ENCODE measurements at places on chromosomes 4 and X.

DNA sequence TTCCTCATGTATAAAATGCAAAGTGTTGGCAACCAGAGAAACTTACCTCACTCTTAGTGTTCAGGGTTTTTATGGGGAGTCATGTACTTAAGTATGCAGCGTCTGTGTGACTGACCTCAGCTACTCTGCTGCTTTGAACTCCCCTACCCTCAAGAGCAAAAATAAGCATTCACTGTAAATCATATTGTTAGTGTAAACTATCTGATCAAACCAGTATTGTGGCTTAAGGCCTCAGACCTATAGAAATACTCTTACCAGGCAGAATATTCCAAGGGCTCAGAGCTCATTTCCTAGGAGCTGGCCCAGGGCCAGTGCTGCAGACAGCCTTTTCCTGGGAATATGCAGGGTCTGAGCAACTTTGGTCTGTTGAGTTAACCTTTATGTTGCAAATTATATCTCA is 453.1 kb downstream of the CCSER1 start:
- DNase-seq, result no peak

GRCh38 chr4:26878794-26879391 is 18.3 kb downstream of the STIM2 start:
- no peak for DNase-seq

- DNase-seq, result no peak
These were observed 10.3 kb upstream of the CENPU start for GRCh38 chr4:184744236-184744635.

DNA sequence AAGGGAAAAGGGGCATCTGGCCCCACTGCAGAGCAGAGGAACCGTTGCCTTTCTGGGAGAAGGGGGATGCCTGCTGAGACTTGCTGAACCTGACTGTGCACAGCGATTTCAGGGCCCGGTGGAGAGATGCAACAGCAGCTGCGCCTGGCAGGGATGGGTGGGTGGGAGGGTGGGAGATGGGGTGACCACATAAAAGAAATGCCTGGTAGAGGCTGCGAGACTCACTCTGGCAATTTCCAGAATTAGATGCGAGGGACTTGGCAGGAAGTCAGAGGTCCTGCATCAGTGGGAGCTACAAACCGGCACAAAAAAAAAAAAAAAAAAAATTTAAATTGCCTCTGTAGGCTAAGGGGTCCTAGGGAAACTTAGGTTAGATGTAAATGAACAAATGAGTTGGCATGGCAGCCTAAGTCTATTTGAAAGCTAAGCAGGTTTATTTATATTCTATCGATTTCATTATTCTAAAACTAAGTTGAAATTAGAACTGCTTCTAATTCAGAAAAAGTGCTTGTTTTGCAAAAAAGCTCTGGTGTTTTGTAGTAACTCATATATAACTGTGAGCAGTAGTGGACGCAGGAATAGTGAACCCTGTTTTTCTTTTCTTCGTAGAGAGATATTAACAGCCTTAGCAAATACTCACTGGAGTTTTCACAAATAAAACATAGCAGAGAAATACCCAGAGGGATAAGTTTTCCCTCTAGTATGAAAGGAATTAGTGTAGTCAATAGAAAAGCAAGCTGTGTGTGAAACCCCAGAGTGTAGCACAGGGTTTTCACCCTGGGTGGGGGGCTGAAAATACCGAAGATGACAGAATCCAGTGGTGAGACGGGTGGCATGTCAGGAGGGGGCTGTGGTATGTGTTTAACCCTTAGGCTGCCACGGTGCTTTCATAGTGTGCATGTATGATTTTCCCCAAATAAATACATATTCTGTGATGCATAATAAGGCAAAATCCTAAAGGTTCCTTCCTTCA is 130.1 kb downstream of the EGF start:
- no peak for DNase-seq

DNA sequence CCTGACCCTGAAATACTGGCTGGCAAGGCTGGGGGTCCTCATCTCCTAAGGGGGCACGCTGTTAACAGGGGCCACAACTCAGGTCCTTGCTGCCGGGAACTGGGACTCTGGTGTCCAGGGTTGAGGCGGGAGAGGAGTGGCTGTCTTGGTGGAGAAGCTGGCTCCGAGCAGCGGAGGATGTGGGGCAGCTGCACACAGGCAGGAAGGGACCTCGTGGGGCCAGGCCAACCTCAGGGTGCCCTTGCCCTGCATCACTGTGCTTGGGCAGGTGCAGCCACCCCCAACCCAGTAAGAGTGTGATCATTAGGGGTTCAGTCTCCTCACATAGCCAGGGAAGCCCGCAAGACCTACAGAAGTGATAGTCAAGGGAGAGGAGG is 12.6 kb upstream of the PDE6B start:
- DNase-seq, result no peak

DNA sequence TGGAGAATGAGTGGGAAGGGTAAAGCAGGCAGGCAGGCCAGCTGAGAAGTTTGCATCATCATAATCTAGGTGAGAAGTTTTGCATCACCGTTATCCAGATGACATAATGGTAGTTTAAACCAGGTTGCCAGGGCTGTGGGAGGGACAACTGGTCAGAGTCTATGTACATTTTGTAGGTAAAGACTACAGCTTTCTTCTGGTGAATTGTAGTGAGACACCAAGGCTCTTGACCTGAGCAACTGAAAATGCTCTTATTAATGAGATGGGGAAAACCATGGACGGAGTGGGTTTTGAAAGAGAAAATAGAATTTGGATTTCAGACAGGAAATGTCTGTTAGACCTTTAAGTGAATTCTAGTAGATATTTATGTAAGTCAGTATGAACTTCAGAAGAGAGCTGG is 76.0 kb upstream of the VEGFC start:
- no peak for DNase-seq

- DNase-seq, result no peak
These were observed 52.4 kb downstream of the ENPP6 start for GRCh38 chr4:184165291-184165690.

- DNase-seq, result no peak
These were observed 40.8 kb downstream of the CLCN4 start for GRCh38 chrX:10197279-10198210.

Measured in HuH-7.5 (cell line).